ENCODE measurements at places on chromosomes 1 and 21.

- DNase-seq = no peak
Observed at GRCh38 chr1:174923820-174924219, 75.9 kb upstream of the CACYBP start.

DNA sequence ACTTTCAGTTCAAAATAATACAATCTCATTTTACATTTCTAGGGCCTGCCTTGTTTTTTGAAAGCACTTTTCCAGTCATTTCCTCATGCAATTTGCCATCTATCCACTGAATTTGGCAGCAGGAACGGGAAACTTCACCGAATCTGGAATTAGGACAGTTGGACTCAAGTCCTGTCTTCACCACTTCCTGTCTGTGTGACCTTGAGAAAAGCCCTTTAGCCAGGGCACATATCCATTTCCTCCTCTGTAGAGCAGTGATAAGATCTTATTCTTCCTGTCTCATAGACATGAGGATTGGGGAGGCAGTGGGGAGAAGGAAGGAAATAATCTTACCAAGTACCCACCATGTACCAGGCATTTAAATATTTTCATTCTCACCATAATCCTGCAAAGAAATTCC, 12.0 kb downstream of the VAV3 start:
- DNase-seq = no peak

- DNase-seq = no peak
Observed at GRCh38 chr1:204583909-204584632, 67.9 kb downstream of the MDM4 start.

- peak; percentile 77 for DNase-seq
Observed at GRCh38 chr1:9435153-9435636, 104.1 kb upstream of the SLC25A33 start.

GRCh38 chr21:23968008-23968407, 1639.3 kb downstream of the MRPL39 start:
- no peak for DNase-seq
